NCI-H146 (cell line): ENCODE measurements at places on chromosomes 4 and X.

- DNase-seq: no peak
Measured at GRCh38 chr4:37431417-37431743, 186.8 kb downstream of the NWD2 start.

- DNase-seq: no peak
Measured at GRCh38 chrX:153744210-153745066, 19.6 kb upstream of the PLXNB3 start.

DNA sequence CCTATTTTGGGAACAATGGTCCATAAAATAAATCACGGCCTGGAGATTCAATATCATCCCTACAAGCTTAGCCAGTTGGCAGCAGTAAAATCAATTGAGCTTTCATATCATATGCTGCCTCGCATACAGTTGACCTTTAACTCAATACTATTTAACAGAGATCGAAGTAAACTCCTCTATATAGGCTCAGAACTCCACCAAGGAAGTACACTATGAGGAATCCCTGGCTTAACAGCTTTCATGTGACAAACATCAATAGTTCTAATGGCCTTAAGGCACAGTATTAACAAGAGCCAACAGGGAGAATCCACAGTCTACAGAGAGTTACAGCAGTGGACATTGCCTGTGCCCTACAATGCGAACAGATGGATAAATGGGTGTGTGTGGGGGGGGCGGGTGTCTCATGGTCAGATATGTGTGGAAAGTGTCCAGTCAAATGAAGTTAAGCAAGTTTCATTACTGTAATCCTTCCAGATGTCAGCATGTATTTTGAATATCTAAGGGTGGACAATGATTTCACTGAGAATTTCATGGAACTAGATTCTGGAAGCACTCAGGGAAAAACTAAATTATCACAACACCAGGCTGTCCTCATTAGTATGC is 98.2 kb upstream of the FAM9B start:
- DNase-seq: no peak

- no peak for DNase-seq
Measured at GRCh38 chr4:64407000-64407399, 2.2 kb downstream of the TECRL start.

DNA sequence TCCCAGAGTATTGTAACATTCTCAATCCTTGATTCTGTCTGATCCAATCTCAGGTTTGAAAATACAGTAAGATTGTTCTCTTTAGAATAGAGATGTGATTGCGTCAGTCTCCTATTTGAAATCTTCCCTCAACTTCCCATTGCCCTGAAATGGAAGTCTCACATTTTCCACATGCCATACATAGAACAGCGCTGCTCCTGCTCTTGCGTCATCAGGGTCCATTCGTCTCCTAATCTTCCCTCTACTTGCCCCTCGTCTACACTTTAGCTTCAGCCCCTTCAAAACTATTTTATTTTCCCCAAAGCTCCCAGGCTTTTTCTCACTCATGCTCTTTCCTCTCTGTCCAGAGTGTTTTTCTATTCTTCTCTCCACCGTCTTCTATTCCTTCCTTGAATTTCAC is 301.7 kb upstream of the MAGEB2 start:
- no peak for DNase-seq

- DNase-seq: no peak
Measured at GRCh38 chr4:13481569-13481968, 2.6 kb downstream of the RAB28 start.

DNA sequence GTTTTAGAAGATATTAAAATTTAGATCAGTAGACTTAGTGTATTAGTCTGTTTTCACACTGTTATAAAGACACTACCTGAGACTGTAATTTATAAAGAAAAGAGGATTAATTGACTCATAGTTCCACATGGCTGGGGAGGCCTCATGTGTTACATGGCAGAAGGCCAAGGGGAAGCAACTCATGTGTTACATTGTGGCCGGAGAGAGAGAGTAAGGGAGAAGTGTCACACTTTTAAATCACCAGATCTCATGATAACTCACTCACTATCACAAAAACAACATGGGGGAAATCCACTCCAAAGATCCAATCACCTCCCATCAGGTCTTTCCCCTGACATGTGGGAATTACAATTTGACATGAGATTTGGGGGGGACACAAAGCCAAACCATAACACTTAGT is 1159.7 kb upstream of the PCDH7 start:
- no peak for DNase-seq

DNA sequence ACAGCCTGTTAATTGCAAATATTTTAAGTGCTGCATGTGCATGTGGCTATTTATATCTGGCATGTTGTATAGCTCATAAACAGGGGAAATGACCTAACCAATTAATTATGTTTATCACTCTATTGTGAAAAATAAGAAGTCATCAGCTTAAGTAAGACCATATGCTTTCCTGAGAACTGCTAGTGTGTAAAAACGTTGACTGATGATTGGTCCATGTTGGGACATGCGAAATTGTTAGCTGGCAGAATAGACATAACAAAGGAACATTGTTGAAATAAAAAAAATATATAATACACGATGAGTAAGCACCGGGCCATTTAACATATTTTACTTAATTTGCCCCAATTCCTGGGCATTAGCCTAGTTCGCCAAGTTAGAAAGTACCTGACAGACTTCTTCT is 207.5 kb downstream of the ANK2 start:
- no peak for DNase-seq
